ENCODE measurements at places on chromosomes 16 and 17.

- DNase-seq: no peak
Measured at GRCh38 chr17:68288804-68289203, 2.1 kb downstream of the SLC16A6 start.

GRCh38 chr17:74623693-74624093 lies at the start of gene CD300E:
CD300E (minus strand) TSS chr17:74623738; CDS start chr17:74623621, 117 bp downstream.
- no peak for DNase-seq

DNA sequence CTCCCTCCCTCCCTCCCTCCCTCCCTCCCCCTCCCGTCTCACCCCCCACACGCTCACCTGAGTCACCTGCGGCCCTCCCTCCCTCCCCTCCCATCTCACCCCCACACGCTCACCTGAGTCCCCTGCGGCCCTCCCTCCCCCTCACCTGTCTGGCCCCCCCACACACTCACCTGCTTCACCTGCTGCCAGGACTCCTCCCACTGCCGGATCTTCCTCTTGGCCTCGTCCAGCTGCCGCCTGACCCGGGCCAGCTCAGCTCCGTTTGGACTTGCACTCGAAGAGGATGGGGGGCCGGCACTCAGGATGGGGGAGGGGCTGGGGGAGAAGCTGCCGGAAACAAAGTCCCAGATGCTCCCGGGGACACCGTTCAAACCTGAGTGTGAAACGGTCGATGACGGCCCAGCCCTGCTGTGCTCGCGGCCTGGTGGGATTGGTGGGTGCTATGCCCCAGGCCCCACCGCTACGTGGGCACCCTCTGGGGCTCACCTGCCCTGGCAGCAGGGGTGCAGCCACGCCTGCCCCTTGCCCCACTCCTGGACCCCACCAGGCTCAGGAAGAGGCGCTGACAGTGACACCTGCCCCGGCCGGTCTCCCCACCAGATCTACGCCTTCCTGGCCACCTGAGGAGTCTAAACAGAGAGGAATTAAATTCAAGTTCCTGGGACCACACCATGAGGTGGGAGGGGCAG lies 15.9 kb downstream of the GNPTG start:
- DNase-seq: no peak

DNA sequence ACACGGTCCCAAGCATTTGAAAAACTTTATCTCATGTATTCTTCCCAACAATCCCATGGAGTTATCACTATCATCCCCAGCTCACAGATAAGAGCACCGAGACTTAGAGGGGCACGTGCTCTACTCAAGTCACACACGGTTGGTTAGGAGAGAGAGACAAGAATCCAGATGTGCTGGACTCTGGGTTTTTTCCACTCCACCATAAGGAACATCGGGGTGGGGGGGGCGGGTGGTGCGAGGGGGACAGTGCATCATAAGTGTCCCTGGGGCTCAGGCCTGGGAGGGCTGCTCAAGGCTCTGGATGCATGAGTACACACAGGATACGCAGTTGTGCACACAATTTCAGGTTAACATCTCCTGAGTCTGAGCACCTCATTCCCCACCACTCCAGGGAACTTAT lies 7.4 kb downstream of the CDC42EP4 start:
- no peak for DNase-seq

- no peak for DNase-seq
Measured at GRCh38 chr17:42678951-42679491, 2.2 kb upstream of the PLEKHH3 start.

DNA sequence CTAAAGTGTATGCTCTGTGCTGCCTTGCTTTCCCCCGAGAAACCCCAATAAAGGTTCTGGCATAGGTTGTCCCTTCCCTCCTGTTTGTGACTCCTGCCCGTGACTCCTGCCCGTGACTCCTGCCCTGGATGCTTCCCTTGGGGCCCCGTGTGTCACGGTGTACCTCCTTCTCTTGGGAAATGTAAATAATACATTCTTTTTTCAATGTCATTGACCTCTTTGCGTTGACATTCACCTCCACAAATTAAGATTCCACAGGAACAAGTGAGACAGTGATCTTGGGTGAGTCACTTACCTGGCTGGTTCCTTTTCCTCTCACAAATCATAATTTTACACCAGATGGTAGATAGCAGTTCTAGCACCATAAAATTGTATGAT lies 632 bp downstream of the CCL15 start:
- DNase-seq: no peak

- DNase-seq: no peak
Measured at GRCh38 chr17:4547118-4547906, 7.9 kb downstream of the MYBBP1A start.

- DNase-seq: no peak
Measured at GRCh38 chr17:45101883-45102811, 30.2 kb downstream of the PLCD3 start.

GRCh38 chr17:7656958-7657609 lies 6.4 kb downstream of the ATP1B2 start:
- DNase-seq: no peak

DNA sequence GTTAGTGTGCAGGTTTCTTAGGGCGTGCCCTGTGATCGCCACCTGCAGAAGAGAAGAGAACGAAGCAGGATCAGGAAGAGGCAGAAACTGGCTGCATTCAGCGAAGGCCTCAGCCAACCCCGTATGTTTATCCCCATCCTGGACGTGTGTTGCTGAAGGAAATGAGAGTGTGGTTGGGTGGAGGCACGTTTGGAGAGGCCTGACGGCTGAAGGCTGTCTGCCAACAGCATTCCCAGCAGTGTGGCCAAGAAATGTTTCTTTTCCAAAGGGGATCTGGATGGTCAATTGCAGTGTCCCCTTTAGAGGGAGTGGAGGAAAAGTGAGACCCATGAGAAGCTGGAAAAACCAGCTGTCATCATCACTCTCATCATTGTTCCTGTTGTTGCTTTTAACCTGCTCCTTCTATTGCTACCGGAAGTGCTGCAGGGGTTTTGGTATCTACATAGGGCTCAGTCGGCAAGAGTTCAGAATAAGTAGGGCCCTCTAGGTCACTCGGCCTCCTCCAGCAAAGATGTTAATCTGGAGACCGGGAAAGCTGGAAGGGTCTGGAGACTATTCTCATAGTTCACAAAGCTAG lies 46.5 kb upstream of the SLC47A1 start:
- DNase-seq: no peak

- DNase-seq: no peak
Measured at GRCh38 chr16:57591870-57592485, 36.5 kb upstream of the ADGRG1 start.

- no peak for DNase-seq
Measured at GRCh38 chr17:29050176-29050575, 7.2 kb downstream of the PIPOX start.

DNA sequence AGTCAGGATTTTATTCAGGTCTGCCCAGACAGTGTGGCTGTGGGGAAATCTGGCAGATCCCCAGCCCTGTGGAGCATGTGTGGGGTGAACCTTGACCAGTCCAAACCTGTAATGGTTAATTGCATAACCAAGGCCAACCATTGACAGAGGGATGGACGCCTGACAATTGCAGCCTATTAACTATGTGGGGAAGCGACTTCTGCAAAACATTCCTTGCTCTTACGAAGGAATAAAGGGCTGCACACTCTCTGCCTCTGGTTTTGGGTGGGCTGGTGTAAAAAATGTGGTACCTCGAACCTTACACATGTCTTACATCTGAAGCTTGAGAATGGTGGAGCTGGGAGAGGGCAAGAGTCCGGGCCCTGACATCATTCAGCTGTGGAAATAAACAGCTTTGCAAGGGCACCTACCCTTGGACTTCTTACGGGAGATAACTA lies 35.8 kb downstream of the MAF start:
- DNase-seq: no peak

DNA sequence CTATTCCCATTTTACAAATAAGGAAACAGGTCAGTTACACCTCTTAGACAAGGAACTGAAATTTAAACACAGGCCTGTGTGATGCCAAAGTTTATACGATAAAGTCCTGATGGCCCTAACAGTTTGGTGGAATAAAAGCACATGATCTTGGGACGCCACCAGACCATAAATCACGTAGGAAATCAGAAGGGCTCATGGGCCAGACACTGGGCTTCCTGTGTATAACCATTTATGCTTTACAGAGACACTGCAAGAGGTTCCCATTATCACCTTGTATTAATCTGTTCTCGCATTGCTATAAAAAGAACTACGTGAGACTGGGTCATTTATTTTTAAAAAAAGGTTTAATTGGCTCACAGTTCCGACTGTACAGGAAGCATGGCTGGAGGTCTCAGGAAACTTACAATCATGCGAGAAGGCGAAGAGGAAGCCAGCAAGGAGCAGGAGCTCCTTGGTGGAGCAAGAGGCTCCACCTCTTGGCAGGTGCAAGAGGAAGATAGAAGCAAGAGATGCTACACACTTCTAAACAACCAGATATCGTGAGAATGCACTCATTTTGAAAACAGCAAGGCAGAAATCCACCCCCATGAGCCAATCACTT lies 124.0 kb upstream of the MON1B start:
- no peak for DNase-seq

DNA sequence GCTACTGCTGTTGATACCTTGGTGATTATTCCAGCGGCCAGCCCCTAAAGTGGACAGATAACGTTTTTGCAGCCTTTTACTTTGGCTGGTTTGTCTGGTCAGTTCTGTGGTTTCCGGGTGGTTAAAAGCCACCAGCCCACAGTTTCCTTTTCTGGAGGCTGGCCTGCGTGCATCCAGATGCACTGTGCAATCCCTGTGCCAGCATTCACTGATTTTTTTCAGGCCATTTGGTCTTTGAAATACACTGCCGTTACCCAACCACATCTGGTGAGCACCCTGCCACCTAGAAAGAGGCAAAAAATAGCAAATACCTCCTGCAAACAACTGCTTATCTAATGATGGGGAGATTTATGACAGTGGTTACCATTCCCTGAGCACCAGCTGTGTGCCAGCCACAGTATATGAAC lies 797 bp downstream of the NUDT7 start:
- no peak for DNase-seq

GRCh38 chr17:5527601-5528250 lies 41.4 kb downstream of the MIS12 start:
- DNase-seq: no peak

DNA sequence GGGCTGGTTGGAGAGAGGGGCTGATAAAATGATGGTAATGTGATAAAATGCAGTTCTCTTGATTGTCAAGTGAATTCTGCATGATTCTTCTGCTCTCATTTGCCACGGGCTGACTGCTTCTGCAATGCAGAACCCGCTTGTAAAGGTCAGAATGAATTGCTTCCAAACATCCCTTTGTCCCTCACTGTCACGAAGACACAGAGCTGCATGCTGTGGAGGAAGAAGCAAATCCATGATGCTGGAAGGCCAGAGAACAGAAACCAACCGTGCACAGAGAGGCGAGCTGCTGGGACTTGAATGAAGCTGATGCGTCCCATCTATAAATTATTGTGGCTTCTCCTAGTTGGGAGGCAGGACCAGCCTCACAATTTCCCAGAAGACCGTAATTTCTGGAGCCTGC lies 171.6 kb downstream of the PRKCB start:
- no peak for DNase-seq

DNA sequence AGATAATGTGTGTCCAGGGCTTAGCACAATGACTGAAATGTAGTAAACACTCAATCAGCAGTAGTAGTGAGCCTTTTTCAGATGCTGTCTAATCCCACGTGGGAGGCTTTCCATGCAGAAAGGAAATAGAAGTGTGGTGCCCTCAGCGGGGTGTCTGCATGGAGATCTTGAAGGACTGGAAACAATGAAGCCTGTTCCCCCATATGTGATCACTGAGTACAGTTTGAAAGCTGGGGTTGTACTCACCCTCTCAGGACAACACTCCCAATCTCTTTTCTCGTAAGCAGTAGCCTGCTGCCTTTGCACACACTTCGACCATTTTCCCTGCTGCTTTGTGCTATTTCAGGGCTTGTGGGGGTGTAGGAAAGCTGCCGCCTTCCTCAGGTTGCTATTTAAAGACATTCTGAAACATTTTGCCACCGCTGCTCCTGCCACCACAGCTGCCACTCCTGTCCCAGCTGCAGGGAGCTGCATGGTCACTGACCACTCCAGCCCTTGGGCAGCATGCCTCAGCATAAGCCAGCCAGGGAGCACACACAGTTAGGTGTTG lies 40.6 kb upstream of the HAS3 start:
- no peak for DNase-seq

DNA sequence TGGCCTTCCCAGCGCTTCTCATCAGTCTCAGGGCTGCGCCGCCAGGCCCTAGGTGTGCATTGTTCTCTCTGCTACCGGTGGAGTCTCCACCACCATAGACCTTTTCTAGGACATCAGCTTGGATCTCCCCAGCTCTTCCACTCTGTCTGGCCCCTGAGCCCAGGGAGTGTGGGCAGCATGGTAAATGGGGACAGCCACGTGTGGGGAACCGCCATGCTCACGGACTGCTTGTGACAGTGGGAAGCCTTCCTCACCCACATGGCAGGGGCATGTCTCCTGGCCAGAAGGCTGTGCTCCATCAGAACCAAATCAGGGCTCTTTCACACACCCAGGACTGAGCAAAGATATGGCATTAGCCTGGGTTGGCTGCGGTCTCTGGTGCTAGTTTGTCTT lies 51.3 kb downstream of the TNFRSF13B start:
- no peak for DNase-seq

- no peak for DNase-seq
Measured at GRCh38 chr16:49355933-49356665, 17.5 kb upstream of the C16orf78 start.

- DNase-seq: no peak
Measured at GRCh38 chr16:15403392-15403995, 7.9 kb downstream of the MPV17L start.

- no peak for DNase-seq
Measured at GRCh38 chr17:47895347-47895855, 635 bp upstream of the SP2 start.

DNA sequence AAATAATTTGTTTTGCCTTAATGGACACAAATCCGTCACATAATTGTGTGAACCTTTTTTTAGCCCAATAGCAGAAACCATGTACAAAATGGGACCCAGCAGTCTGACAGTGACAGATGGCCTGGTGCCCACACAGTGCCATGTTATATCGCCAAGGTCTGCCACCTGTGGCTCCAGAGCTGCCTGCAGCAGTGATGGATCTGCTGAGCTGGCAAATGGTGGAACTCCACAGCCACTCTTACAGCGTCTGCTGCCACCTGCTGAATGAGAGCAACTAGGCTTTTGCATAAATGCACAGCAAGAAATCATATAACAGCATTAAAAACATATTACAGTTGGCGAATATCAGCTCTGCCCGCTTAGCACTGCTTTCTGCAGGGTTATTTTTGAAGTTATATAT lies 59.4 kb downstream of the NUP93 start:
- no peak for DNase-seq

DNA sequence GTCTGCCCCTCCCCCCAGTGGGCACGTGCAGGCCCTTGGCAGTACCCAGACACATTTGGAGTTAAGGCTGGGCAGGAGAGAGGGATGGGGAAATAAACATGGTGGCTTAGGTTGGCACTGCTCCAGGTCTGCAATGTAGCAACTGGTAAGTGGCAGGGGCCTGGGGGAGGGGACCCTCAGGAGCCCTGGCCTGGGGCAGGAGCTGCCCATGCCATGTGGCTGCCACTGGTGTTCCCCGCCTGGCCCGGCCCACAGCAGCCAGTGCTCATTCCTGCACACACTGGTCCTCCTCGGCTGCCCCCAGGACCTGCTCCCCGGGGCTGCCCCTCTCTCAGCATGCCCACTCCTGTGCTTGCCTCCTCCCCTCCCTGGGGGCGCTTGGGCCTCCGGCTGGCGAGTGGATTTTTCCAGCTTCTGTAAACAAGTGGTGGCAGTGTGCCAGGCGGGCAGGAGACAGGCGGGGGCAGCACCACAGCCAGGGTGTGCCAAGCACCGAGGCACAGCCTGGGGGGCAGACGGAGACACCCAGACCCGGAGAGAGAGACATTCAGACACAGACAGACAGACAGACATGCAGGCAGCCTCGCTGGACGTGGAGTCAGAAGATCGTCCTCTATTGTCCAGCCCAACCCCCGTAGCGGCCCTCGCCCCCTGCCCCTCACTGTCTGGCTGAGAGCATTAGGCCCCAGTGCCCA lies 9.4 kb downstream of the THRA start:
- DNase-seq: no peak
